Left renal cortex interstitium (tissue), 4 donors: ENCODE measurements at places on chromosomes 4 and X. TPM values are rescaled to one million over a fixed set of nuclear protein-coding genes. Genes with fewer than 3 reads are reported as not detected.

DNA sequence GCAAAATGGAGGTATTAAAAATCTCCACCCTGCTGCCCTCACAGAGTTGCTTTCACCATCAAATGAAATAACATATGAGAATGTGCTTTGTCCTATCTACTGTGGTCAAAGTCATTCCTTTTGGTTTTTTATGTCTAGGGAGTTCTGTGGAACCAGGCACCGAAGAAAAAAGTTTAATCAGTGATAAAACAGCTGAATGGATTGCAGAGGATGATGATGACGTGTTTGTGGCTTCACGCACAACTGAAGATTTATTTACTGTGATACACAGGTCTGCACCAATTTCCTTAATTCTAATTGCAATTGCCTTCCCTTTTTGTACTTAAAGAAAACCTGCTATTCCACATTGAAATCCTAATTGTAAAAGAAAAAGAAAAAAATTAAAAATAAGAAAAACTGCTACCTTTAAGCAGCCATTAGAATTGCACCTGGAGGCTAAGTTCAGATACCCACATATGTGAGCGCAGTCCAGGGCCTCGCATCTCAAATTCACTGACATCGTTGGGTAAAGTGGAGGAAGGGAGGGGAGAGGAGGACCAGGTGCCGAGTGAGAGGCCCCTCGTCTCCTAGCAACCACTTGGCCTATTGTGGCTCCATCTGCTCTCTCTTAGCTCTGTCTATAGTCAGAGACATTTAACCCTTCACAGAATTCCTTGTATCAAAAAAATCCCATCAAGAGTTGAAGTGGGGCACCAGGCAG is 10.5 kb upstream of the RTL5 start:
- no peak for DNase-seq

Gene ZCCHC18
- 6.3 TPM for polyA plus RNA-seq

- no peak for DNase-seq
Measured at GRCh38 chrX:53330331-53330730, 48.9 kb upstream of the IQSEC2 start.

- DNase-seq, result no peak
Measured at GRCh38 chr4:158181906-158182305, 9.1 kb upstream of the GASK1B start.

GRCh38 chr4:26099967-26100366 is 185.9 kb downstream of the SMIM20 start:
- DNase-seq, result no peak

DNA sequence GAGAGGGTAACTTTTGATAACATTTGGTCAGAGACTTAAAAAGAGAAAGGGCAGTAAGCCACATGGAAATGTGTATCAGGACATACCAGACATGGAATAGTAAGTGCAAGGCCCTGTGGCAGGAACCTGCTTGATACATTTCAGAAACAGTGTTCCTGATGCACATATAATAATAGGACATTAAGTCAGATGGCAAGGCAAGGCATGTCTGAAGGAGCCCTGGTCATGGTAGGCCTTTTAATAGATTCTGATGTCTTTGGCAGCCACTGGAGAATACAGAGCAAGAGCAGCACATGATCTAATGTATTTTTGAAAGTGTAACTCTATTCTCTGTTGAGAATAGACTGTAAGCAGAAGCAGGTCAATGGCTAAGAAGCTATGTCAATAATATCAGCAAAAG is 279.7 kb downstream of the CAMK2D start:
- no peak for DNase-seq

Gene LRAT
- 1.1 TPM for polyA plus RNA-seq

Gene GDPD2
- 1.7 TPM for polyA plus RNA-seq

Gene SCML2
- polyA plus RNA-seq, result 9.2 TPM
